MG63 (cell line): ENCODE measurements at places on chromosomes 12 and 14. TPM values are rescaled to one million over a fixed set of nuclear protein-coding genes. Genes with fewer than 3 reads are reported as not detected.

GRCh38 chr12:103817791-103818190 lies 23.2 kb downstream of the NT5DC3 start:
- DNase-seq: no peak

The IQSEC3 gene
- total RNA-seq: not detected in 2 replicates

- no peak for DNase-seq
Observed at GRCh38 chr12:98470469-98471082, 44.8 kb upstream of the TMPO start.

DNA sequence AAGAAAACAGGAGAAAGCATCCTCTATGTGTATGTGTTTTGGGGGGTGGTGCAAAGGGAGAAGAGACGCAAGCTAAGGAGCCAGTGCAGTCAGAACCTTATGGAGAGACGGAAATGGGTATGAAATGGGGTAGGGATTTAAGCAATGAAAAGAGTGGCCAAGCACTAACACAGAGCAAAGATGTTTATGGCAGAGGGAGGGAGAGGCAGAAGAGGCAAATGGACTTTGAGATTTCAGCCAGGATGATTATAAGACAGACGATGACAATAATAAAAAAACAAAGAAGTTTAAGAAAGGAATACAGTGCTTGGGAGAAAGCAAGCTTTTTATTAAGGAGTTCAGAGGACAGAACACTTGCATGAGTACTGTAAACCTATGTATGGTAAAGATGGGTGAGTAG lies 44.6 kb downstream of the DCAF5 start:
- DNase-seq: no peak
